Activated CD8-positive, alpha-beta memory T cell treated with anti-CD3 and anti-CD28 coated beads for 1 hour (primary cell): ENCODE measurements at places on chromosomes 6 and 20.

- no peak for DNase-seq
These were observed 371.8 kb upstream of the SULF2 start for GRCh38 chr20:48156951-48157700.

DNA sequence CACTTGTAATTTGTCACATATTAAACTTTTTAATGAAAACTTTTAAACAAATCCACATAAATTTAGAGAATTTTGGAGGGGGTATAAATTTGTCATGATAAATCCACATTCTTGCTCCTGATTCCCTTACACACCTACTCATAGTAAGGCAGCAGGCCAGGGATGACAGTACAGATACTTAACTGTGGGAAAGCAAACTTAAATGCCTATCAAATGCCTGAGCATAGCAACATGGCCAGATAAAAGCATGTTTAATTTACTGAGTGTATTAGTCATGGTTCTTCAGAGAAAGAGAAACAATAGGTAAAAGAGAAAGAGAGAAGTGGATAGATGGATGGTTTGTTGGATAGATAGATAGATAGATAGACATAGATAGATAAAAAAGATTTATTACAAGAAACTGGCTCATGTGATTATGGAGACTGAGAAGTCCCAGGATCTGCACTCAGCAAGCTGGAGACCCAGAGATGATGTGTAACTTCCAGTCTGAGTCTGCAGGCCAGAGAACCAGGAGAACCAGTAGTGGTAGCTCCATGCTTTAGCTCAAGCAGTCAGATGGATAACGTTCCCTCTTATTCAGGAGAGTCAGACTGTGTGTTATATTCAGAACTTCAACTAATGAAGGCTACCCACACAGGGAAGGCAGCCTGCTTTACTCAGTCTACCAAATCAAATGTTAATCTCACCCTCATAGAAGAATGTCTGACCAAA, 15.9 kb upstream of the ADGRF1 start:
- no peak for DNase-seq

GRCh38 chr20:32362901-32363364, 4.8 kb downstream of the ASXL1 start:
- no peak for DNase-seq

GRCh38 chr20:4563031-4563430, 158.7 kb upstream of the PRND start:
- DNase-seq = no peak

DNA sequence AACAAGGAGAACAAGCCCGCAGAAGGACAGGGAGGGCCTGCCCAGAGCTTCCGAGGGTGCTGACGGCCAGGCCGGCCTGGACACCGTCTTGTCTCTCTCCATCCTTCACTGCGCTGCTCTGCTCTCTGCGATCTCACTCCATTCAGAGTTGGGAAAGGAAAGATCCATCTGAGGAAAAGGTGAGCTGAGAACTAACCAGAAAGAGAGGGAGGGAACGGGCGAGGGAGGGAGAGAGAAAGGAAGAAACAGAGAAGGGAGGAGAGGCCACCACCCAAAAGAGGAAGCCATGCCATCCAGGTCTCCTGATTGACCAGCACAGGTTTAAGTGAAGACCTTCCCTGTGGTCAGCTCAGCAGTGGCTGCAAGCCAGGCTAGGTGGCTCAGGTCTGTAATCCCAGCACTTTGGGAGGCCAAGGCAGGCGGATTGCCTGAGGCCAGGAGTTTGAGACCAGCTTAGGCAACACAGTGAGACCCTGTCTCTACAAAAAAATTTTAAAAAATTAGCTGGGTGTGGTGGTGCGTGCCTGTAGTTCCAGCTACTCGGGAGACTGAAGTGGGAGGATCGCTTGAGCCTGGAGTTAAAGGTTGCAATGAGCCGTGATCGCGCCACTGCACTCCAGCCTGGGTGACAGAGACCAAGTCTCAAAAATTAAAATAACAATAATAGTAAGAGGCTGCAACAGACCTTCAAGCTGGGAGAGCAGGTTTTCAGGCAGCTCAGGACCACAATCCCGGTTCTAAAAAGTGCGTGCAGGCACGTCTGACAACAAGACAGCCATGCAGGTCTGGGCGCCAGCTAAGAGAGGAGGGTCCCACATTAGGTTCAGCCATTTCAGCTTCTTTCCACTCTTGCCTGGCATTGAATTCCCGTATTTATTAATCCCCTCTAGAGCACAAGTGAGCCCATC, 34.2 kb upstream of the DLGAP4 start:
- no peak for DNase-seq

DNA sequence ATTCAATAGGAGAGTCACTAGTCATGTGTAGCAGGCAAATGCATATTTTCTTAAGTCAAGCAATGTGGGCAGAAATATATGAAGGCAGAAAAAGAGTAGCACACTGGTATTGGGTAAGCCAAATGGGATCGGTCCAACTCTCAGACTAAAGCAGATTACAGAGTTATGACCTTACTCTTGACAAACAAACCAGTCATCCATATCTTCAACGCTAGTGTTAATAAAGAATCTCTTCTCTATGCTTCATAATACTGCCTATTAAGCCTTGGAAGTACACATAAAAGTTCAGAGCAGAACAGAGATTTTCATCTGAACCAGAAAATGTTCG, 320.2 kb upstream of the JARID2 start:
- no peak for DNase-seq

- no peak for DNase-seq
These were observed 274.8 kb downstream of the LRFN2 start for GRCh38 chr6:40312213-40313015.

DNA sequence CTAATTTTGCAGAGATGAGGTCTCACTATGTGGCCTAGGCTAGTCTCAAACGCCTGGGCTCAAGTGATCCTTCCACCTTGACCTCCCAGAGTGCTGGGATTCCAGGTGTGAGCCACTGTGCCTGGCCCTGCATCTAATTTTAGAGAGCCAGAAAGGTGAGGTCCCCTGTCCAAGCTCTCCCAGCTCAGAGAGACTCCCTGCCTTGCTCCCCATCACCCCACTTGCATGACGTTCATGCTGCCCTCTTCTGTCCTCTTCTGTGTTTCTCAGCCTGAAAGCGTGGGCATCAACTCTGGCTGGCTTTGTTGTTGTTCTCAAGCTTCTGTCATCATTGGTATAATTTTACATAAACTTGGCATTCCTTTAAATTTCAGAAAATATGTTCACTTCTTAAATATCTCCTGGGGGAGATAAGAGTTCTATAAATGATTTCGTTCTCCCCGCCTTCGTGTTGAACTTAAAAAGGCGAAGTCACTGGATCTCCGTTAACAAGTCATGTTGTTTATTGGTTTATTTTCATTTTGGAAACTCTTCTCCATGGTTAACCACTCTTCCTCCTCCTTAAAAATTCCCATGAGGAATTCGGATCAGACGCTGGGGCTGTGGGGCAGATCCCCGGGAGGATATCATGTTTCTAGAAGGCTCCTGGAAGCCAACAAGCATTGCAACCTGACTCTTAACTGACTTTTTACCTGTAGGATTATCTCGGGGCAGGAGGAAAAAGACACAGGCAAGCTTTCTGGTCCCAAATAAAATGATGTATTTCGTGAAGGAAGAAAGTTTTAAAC, 13.2 kb upstream of the PARD6B start:
- DNase-seq = no peak
